Renal cortex interstitium (tissue), 15 donors: ENCODE measurements at places on chromosomes 2 and 18. TPM values are rescaled to one million over a fixed set of nuclear protein-coding genes. Genes with fewer than 3 reads are reported as not detected.

TEX44 gene
- not detected for polyA plus RNA-seq

STK17B gene
- polyA plus RNA-seq: 9.2 TPM

PRSS56 gene
- 0.83 TPM for polyA plus RNA-seq

GRCh38 chr2:89845532-89845931 is 1154.1 kb downstream of the RPIA start:
- no peak for DNase-seq

- DNase-seq: no peak
These were observed 23.2 kb downstream of the MEMO1 start for GRCh38 chr2:31987454-31988220.

GRCh38 chr2:158805936-158806335 is 10.8 kb downstream of the DAPL1 start:
- no peak for DNase-seq

GRCh38 chr18:51339856-51340255 is 142.4 kb upstream of the MEX3C start:
- no peak for DNase-seq

CFC1 gene
- polyA plus RNA-seq: not detected

- no peak for DNase-seq
These were observed 1.7 kb downstream of the TBC1D8 start for GRCh38 chr2:101149241-101150192.

REG1B gene
- not detected for polyA plus RNA-seq

- DNase-seq: no peak
These were observed 146.1 kb downstream of the BCL11A start for GRCh38 chr2:60407398-60407797.

GRCh38 chr18:31577195-31577594 is 14.5 kb upstream of the TTR start:
- no peak for DNase-seq

DNA sequence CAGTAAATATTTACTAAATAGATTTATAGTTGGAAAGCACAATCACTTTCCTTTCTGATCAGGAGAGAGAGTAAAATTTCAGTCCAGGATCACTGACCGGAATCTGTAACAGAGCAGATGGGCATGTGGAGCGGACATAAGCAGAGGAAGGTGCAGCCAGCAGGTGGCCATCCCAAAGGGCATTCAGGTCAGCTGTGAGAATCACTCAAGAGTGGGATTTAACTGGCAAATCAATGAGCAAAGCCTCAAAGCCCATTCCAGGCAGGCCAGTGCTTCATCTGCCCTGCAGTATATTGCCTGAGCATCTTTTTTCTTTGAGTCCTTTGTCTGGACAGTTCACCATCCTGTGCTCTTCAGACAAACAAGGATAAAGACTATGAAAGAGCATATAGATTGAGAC is 166.4 kb upstream of the SLC14A2 start:
- DNase-seq: no peak

DNA sequence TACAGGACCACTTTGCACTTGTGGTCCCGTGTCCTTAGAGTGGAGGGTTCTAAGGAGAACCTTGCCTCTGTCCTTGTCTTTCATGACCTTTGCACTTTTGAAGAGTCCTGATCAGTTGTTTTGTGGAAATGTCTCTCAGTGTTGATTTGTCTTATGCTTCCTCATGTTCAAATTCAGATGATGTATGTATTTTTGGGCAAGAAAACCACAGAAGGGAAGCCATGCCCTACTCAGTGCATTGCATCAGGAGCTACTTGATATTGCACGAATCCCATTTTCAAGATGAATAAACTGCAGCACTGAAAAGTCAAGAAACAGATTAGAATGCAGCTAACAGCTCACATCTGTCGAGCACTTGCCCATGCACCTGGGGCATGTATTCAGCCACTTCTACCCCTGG is 152.2 kb downstream of the INHBB start:
- DNase-seq: no peak

DNA sequence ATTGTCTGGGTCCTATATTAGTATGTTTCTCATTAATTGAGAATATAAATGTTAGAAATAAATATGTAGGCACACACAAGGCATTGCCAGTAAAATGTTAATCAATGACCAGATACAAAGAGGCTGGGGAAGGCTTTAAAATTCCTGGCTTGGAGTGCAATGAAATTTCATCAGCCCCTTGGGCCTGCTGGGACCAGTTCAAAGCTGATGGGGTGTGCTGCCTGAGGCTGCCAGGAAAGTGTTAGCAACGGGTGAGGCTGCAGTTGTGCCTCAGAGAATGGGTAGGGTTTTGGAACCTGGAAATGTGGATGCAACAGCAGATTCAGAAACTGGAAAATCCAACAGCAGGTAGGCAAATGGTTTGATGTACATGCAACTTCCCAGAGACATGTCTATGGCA is 68.9 kb downstream of the DIPK1C start:
- DNase-seq: no peak

- no peak for DNase-seq
These were observed 69.1 kb upstream of the KCNE4 start for GRCh38 chr2:222982909-222983265.

- no peak for DNase-seq
These were observed 122.2 kb downstream of the SLC8A1 start for GRCh38 chr2:40329739-40330030.

CAPN14 gene
- polyA plus RNA-seq: 0.06 TPM

DNA sequence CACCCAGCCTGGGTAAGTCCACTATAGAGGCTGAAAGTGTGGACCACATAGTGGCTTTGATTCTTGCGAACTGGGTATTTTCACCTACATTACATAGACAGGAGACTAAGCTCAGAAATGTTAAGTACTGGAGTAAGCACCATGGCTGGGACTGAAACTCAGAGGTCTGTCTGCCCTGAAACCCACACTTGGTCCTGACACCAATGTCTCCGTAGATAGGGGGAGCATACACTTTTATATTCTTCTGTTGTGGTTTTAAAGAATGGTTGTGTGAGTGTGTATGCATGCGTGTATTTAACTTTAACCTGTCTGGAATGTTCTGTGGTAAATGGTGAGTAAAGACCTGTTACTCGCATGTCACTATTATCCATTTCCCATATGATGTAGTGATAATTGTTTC is 10.3 kb upstream of the NPPC start:
- no peak for DNase-seq

GALNT5 gene
- 0.45 TPM for polyA plus RNA-seq

GRCh38 chr18:75810516-75810915 is 383.0 kb upstream of the SMIM21 start:
- no peak for DNase-seq

VSNL1 gene
- polyA plus RNA-seq: 4.2 TPM

DNA sequence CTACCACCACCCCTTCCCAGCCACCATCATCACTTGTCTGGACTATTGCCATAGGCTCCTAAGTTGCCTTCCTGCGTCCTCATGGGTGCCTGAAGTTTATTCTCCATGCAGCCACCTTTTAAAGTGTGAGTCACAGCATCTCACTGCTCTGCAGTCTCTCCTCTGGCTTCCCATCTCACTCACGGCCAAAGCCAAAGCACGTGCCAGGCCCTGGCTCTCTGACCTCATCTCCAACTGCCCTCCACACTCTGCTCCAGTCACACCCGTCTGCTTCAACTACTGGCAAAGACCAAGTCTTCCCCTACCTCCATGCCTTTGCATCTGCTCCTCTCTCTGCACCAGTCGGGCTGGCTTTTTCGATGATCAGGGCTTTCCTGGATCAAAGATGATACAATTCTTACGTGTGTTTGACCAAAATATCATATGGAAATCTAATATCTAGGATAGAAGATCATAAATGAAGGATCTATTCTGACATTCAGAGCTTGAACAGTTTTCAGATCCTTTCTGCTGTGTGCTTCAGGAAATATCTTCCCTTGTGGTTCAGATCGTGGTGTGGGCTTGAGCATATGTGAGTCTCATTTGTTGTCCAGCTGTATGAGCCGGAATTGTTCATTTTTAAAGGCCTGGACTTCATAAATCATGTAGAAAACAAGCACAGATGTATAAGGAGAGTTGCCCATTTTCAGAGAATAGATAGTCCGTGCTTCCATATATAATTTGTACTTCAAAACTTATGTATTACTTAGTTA is 175.6 kb downstream of the PRKCE start:
- DNase-seq: no peak

DNA sequence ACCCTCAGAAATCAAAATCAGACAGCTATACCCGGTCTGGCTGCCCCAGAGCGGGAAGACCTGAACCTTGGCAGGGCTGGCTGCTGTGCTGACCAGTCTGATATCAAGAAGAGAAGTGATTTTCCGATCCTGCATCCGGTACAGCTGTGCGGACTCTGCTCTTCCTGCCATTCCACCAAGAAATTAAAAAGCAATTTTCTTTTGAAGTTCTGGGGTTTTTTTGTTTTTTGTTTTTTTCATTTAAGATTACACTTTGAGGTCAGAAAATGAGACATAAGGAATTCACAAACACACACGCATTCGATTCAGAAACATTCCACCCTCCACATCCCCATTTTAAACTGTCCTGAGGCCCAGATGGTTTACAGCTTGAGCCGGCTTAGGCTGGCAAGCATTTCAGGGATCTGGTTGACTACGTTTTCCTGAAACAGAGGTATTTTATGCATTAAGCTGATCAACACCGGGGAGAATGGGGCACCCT is 156.5 kb downstream of the COL6A3 start:
- no peak for DNase-seq

DNA sequence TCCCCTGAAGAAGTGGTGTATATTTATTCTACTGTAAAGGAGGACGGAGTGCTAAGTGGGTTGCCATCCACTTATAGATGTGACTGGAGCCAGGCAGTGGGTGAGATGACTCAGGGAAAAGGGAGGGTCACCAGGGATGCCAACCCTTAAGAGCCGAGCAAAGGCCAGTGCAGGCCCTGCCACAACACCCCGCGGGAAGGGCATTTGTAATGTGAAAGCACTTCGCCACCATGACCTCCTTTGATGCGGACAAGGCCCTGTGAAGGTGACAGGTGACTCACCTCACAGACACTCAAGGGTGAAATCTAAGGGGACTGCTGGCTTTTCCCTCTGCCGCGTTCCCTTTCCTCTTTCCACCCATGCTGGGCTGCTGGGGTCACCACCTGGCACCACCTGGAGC is 50.2 kb upstream of the MRPL33 start:
- no peak for DNase-seq

SERPINB12 gene
- not detected for polyA plus RNA-seq

DNA sequence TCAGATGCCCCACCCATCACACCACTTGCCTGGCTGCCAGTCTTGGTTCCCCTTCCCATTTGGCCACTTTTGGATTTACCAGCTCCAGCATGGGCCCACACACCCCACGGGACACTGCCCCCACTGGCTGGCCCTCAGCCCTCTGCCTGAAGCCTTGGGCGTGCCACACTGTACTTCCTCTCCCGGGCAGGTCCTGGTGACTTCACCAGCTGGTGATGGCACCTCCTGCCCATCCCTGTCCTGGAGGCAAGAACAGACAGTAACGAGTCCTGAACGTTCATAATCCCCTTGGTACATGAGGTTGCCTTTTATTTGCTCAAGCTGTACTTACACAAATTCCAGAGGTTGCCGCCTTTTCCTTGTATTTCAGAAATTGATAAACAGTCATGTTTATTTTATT is 81.1 kb downstream of the TMEM17 start:
- DNase-seq: no peak

GRCh38 chr2:200820573-200821234 is 9.0 kb downstream of the BZW1 start:
- DNase-seq: no peak

DNA sequence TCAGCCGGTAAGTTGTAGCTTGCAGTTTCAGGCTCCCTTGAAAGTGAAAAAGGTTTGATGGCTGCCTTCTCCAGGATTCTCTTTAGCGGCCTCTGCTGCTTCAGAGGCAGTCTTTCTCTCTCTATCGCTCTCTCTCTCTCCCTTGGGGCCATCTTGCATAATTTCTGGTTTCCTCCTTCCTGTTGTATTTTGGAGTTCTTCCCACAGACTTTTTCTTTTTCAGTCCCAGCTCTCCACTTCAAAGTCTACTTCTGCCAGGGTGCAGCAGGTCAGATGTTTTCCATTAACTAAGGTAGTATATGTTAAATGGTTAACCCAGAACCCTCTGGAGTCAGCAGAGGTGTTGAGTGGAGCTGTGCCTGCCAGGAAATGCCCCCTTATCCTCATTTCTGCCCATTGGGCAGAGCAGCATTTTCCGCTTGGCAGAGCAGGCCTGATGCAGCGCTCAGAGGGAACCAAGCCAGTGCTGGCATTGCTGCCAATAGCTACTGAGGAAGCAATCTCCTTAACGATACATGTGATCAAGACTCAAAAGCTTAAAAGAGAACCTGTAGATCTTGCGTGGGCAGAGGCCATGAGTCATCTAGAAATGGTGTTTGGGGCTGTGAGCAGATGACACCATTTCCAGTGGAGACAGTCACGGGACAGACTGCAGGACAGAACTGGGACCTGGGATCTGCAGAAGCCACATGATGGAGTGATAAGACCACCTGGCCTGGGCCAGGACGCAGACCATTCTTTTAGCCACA is 20.8 kb downstream of the DBI start:
- no peak for DNase-seq
